ENCODE measurements at places on chromosomes 6 and 20. TPM values are rescaled to one million over a fixed set of nuclear protein-coding genes. Genes with fewer than 3 reads are reported as not detected.
A peak's percentile ranks its signal among the peaks of the same experiment; 100 is the strongest.

DNA sequence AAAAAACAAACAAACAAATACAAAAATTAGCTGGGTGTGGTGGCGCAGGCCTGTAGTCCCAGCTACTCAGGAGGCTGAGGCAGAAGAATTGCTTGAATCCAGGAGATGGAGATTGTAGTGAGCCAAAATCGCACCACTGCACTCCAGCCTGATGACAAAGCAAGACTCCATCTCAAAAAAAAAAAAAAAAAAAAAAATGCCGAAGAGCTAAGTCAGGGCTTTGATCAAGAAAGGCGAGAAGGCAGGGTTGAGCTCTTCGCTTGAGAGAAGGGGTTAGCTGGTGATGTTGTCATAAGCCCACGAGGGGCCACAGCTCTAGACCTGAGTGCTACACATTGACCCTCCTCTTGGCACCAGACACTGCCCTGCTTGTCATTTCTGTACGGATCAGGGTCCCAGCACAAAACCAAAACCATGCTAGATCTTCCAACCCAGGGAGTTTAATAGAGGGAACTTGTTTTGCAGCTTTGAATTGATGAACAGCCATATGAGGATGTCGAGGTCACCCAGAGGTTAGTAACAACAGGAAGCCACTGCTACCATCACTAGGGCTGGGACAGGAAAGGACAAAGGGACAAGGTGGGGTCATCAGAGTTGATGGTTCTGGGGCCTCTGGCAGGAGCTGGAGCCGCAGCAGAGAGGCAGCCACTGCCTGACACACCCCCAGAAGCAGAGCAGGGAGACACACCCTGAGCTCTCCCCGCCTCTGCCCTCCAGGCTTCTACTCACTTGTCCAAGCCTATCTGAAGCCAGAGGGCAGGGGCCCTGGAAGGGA lies 122.7 kb downstream of the SNX5 start:
- DNase-seq: peak; percentile 53

- DNase-seq: no peak
Observed at GRCh38 chr6:20202324-20202658, 10.0 kb downstream of the MBOAT1 start.

GRCh38 chr6:18138906-18139305 lies 16.0 kb downstream of the TPMT start:
- no peak for DNase-seq

DNA sequence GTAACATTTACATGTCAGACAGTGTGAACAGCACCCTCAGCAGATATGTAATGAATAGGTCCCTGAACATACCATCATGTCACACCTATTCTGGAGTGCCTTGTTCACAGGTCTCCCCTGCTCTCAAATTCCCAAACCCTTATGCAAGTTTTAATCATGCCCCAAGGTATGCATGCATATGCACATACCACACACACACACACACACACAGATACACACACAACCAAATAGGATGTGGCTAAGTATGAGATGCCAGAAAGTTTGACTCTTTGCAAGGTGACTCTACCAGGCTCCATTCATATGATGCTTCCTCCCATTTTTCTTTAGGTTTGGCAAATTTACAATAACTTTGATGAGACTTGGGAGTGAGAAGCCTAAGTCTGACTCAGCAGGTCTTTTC lies 243.8 kb upstream of the IRAK1BP1 start:
- no peak for DNase-seq

GRCh38 chr6:167047554-167047953 lies 48.4 kb downstream of the CEP43 start:
- peak; percentile 55 for DNase-seq

DNA sequence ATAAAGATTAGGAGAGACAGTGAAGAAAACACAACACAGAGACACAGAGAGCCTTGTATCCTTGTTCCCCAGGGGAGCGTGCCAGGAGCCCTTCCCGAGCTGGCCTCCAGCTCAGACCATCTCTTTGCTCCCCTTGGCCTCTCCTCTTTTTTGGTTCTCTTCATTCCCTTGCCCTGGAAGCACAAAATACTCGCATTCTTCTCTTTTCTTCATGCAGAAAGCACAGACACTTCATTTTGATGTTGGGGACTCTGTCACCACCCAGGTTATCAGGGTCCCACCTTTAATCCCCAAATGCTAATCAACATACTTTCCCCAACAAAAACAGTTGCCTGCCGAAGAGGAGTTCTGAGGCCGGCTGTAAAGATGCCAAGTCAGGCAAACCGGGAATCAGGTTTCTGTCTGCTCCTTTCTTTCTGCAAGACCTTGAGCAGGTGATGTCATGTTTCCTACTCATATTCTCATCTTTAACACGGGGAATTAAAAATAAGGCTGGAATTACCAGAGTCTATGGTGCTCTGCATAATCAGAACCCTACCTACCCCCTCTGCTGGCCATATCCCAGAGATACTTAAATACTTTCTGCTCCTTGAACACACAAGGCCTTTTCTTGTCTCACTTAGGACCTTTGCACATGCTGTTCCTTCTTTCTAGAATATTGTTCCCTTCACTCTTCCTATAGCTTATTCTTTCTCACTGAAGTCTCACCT lies 21.7 kb downstream of the TGM6 start:
- peak; percentile 46 for DNase-seq

- DNase-seq: no peak
Observed at GRCh38 chr6:170038251-170038650, 252.6 kb downstream of the DLL1 start.

DNA sequence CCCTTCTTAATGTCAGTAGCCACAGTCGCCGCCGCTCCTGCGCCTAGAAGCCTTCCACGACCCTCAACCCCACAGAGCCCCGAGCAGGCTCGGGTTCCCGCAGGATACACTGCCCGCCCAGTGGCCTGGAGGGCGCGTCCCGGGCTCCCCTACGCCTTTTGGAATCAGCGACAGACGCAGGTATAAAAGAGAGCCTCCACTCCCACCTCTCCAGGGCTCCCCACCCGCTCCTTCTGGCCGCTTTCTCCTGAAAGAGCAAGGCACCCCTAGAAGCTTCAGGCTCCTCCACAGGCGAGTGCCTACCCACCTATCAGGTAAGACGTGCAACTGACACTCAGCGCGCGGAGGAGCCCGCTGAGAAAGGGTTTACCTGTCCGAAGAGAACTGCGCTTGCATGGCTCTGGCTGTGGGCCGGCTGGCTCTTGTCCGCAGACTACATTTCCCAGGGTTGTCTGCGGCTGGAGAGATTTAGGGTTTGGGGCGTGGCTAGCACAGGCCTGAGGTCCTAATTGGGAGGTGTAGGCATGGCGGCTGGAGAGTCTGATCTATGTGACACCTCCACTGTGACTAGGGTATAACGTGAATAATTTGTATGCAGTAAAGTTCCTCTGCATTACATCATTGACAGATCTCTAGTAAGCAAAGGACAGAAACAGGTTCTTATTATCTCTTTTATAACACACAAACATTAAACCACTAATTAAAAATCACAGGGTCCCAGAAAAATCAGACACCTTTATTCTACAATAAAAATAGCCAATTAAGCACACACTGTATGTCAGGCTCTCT lies 13.5 kb upstream of the ZNF391 start:
- DNase-seq: peak; percentile 88

GRCh38 chr6:142316791-142317368 lies 15.1 kb downstream of the ADGRG6 start:
- no peak for DNase-seq

The CPNE5 gene
- 8.2 TPM for polyA plus RNA-seq

DNA sequence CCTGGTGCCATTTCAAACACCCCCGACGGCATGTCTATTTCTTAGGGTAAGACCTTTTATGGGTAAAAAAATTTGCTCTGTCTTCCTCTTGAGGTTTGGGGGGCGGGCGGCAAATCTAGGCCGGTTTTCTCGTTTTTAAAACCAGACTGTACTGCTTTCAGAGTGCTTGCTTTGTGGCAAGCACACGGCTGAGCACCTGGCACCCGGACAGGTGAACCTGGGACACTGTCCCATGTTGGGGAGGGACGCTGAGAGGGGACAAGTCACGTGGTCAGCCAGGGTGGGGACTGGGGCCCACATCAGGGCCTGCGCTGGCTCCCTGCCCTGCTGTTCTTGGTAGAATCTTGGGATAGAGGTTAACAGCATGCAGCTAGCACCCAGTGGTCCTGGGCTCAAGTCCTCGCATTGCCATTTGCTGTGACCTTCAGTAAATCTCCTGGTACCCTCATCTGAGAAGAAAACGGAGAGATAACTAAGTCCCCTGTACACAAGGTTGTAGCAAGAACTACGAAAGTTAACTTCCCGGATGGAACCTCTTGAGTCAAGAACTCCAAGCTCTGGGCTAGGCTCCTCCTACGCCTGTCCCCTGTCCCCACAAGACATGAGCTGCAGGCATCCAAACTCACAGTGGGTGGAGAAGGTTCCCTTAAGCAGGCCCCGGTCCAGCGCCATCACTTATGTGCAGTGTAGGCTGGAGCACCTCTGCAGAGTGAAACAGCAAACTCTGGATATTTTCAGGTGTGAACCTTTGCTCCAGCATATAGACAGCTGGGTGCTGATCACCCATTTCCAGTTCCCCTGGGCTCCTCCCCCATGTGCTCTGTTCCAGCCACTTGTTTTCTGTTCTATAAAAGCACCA lies 41.7 kb downstream of the PMEPA1 start:
- DNase-seq: no peak

DNA sequence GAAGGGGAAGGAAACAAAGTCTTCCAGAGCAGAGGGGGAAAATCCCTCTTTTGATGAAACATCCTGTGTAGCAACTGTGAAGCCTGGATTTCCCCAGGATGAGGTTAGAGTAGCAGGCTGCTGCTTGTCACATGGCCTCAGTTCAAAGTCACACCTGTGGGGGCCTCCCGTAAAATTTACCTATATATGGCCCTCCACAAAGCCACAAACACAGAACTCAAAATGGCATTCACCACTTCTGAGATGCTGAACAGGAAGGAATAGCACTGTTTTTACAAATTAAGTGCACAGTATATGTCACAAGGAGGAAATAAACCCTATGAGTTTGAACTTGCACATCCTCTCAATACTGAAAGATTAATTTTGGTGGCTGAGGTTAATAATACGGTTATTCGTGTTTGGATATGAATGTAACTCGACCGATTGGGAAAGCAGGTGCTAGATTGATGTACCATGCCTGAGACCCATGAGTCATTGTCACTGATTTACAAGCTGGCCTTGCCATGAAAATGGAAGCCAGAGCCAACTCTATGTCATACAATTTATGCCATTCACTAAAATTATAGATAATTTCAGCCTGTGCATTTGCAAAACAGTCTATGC lies 70.6 kb downstream of the SGK1 start:
- peak; percentile 72 for DNase-seq

DNA sequence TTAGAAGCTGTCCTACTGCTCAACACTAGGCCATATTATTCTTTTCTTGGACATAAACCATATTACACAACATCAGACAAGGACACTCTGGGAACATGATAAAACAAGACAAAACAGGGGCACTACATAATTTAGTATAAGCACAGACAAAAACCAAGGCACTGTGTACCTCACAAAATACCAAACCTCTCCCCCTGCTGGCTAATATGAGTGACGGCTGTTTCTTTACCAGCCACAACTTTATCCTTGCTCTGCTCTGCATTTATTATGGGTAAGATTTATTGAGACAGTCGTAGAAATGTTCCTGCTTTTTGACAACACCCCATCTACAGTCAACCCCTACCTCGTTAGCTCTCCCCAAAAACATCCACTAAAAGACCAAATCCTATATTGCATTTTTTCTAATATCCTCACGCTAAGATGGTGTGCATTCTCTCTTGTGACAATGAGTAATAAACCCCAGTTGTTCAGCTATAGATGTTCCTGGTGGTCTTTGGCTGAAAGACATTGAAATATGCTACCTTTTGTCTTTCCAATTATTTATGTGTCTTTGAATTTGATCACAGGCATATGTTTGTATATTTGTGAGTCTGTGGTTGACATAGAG lies 23.8 kb upstream of the POLR1H start:
- no peak for DNase-seq

- no peak for DNase-seq
Observed at GRCh38 chr6:81735756-81736380, 16.6 kb downstream of the TENT5A start.

GRCh38 chr6:25122001-25122400 lies 157.2 kb upstream of the CARMIL1 start:
- peak; percentile 73 for DNase-seq

- DNase-seq: no peak
Observed at GRCh38 chr20:955111-955510, 39.0 kb upstream of the ANGPT4 start.

DNA sequence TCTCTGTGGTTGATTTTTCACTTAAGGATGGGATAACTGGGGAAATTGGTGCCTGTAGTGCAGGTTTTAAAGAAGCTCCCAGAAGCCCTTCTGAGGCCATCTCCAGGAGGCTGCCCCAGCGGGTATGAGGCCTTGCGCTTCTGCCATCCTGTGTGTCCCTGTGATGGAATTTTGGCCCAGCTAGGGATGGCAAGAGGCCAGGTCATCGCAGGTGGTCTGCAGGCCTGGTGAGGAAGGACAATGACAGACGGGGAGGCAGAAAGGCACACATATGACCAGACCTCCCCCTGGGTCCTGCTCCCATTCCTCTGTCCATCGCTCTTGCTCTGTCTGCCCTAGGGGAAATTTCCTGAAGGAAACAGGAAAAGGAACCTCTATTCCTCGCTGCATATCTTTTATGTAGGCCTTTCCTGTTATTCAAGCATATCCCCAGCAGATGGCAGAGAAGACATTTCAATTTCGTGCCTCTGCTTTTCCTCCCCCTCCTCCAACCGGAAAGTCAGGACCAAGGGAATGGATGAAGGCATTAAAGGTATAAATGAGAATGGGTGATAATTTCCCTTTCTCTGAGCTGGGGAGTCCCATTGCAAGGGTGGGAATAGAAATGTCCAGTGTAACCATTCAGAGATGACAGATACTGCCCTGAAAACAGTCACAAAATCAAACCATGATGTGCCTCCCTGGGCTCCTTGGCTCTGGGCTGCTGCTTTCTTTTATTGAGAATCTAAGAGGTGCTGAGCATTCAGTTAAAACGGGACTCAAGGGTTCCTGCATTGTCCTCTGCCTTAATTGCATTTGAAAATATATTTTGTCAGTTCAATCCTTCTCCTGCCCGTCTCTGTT lies 17.6 kb upstream of the HLA-F start:
- peak; percentile 51 for DNase-seq

GRCh38 chr20:38325905-38326304 lies 20.4 kb upstream of the LBP start:
- no peak for DNase-seq

DNA sequence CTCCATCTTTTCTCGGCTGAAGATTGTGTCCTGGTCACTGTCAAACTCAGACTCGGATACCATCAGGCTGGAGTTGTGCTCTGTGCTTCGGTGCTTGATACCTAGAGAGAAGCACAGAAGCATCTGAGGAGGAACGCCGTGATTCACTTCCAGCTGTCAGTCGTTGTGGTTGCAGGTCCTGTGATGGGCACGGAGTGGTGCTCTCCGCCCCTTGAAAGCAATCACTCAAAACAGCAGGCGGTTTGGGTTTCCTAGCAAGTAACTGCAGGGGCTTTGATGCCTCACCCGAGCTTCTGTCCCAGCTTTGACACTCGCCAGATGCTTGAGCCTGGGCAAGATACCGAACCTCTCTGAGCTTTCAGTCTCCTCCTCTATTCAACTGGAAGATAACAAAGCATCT lies 52.5 kb downstream of the ALDH5A1 start:
- DNase-seq: no peak

GRCh38 chr6:135819665-135820064 lies 31.8 kb upstream of the PDE7B start:
- DNase-seq: no peak

- DNase-seq: no peak
Observed at GRCh38 chr20:31835554-31835953, 9.8 kb downstream of the FOXS1 start.

GRCh38 chr6:137271245-137272183 lies 52.3 kb upstream of the IFNGR1 start:
- peak; percentile 67 for DNase-seq

GRCh38 chr6:71642120-71642519 lies 244.2 kb upstream of the RIMS1 start:
- DNase-seq: no peak

- peak; percentile 86 for DNase-seq
Observed at GRCh38 chr20:19815553-19815991, 57.5 kb downstream of the RIN2 start.
